ENCODE measurements at places on chromosomes 4 and X.

DNA sequence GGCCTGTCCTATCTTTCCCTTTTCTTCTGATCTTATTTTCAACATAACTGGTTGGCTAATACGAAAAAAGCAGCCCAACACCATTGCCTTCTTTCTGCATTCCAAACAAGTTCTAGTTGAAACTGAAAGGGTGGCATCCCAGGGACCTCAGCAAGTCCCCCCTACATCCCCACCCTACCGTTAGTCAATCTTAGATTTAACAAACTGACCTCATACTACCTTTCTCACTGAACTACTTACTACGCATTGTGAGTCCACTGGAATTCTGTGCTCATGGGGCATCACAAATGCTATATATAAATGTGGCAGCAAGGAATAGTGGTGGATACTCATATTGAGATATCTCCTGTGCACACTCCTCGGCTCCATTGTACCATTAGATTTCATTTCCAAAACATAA is 33.1 kb upstream of the FGF5 start:
- no peak for ATAC-seq

DNA sequence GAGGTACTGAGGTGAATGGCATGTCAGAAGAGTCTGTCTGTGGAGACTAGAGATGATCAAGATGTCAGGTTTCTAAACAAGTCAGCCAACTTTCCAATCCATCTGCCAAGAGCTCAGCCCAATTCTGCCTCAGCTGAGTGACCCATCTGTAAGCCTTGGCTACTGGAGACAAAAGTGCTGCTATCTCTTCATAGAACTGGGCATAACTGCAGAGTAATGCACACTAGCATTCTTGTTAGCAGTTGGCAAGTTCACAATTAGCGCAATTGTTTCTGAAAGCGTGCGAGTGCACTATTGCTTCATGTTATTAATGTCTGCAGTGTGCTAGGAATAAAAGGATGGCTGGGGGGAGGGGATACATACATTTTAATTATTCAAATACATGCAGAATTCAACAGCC is 32.9 kb upstream of the SH3D19 start:
- no peak for ATAC-seq

DNA sequence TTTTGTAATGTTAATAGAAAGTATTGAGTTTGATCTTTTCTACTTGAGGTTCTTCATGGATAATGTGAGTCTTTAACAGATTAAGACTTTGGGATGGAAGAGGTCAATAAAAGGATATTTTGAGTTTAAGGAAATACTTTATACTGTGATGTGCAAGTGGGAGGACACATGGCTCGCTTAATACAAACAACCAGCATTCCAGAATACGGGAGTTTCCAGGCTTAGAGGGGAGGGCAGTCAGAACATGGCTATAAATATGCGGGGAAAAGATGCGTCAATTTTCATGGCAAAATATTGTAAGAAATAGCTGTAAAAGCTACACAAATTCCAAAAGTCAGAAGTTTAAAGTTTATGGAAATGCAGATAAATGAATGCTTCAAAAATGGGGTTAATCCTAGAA is 192.3 kb downstream of the AASDH start:
- ATAC-seq, result no peak

DNA sequence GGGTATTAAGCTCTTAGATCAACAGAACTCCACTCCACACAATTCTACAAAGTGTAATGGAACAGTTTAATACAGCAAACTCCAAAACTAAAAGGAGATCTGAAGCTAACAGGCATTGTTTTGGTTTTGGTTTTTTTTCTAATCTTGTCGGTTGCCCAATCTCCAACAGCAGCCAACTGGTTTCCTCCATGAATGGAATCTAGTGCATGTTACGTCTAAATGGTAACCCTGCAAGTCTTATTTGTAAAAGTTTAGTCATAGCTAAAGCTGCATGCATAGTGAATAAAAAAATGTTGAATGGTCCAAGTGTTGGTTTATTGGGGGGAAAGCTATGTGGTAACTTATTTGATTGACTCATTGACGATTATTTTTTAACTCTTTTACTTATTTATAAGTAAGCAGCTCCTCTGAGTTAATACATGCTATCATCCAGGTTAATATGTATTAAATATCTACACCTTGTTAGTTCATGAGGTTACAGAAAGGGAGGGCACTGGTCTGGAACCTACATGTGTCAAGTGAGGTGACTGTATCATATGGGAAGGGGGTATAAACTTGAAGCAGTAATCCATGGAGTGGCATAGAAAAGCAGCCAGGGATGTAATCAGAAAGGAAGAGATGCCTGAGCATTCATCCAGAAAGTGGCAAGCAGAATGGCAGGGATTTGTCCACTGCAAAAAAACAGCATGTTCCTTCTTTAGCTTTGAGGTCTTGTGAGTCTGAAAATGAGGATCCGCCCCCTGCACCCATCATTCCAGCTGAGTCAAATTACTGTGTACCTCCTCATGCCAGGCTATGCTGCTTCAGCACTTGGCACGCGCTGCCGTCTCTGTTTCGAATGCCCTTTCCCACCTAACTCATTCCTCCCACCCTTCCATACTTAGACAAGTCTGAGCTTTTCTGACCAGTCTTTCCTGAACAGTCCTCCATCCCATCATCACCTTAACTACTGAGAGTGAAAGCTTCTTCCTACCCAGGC is 81.7 kb downstream of the PDGFC start:
- no peak for ATAC-seq
